ENCODE measurements at places on chromosomes 1 and 21. TPM values are rescaled to one million over a fixed set of nuclear protein-coding genes. Genes with fewer than 3 reads are reported as not detected.

ADAMTS4 gene
- total RNA-seq, result not detected

PSMD4 gene
- total RNA-seq, result 183 TPM

SOX13 gene
- 20.7 TPM for total RNA-seq

C1orf116 gene
- 4.5 TPM for total RNA-seq

RHBDL2 gene
- 2.5 TPM for total RNA-seq

S100A9 gene
- total RNA-seq, result 0.38 TPM

SIK1 gene
- 19.6 TPM for total RNA-seq

B3GALT2 gene
- total RNA-seq, result not detected

CCDC24 gene
- total RNA-seq, result 6.3 TPM

NPL gene
- total RNA-seq, result 0.79 TPM

C1orf87 gene
- not detected for total RNA-seq

S100A12 gene
- total RNA-seq, result not detected

S100A3 gene
- 97.4 TPM for total RNA-seq

S100A8 gene
- total RNA-seq, result not detected

FNDC10 gene
- total RNA-seq, result 5.2 TPM

Measured in A549 treated with RU486 at 1 μM for 4 hours (cell line).